ENCODE measurements at places on chromosomes 7 and 10.

- no peak for DNase-seq
Measured at GRCh38 chr10:121375172-121375571, 223.1 kb downstream of the FGFR2 start.

DNA sequence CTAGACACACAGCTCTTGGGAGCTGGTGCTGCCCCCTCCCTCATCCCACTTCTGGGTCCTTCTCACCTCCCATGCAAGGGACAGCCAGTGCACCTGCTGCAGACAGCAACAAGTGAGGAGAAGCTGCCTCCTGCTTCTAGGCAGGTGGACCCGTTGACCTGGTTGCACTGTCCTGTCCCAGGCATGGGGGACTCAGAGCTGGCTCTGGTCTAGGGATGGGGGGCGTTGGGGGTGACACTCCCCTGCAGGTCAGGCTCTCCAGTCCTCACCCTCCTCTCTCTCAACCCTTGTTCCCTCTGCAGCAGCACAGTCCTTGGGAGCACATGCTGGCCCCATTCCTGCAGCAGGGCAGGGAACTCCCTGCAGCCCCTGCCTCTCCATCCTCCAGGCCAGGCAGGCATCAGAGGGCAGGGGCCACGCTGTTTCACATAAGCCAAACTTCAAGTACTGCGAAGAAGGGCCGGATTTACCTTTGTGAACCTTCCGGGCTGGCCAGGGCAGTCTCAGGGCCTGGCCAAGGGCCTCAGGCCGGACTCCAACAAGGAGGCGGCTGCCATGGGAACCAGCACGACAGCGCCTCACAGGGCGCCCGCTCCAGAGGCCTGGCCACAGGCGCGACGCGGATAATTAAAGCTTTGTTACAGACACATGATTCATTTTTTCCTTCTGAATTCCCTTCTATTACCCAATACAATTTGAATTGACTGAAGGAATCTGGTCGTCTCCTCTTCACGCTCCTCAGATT is 48.5 kb downstream of the RASGEF1A start:
- no peak for DNase-seq

DNA sequence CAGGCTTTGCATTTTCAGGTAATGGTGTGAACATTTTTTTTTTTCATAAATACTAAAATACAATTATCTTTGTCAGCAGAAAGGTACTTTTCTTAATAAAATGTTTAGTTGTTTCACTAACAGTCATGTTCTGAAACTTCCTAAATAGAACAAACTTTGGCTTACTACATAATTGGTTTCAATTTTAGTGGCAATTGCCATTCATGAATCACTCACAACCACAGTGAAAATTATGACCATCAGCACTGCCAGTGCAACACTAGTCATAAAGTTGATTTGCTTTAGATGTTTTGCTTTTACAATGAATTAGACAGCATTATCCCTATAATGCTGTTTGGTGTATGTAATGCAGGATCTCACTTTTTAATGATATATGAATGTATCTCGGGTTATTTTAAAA is 297.6 kb upstream of the PLXDC2 start:
- DNase-seq = no peak

- DNase-seq = no peak
Measured at GRCh38 chr10:48550071-48550691, 54.7 kb downstream of the ARHGAP22 start.

- no peak for DNase-seq
Measured at GRCh38 chr10:102527546-102527945, 23.8 kb downstream of the SUFU start.

- no peak for DNase-seq
Measured at GRCh38 chr10:97058521-97058920, 127.2 kb downstream of the SLIT1 start.

GRCh38 chr10:48233559-48234005 is 40.9 kb downstream of the FRMPD2 start:
- no peak for DNase-seq

GRCh38 chr7:102425639-102426267 is 7.6 kb upstream of the ORAI2 start:
- DNase-seq = no peak

GRCh38 chr10:11209830-11210181 is 192.1 kb downstream of the CELF2 start:
- no peak for DNase-seq

DNA sequence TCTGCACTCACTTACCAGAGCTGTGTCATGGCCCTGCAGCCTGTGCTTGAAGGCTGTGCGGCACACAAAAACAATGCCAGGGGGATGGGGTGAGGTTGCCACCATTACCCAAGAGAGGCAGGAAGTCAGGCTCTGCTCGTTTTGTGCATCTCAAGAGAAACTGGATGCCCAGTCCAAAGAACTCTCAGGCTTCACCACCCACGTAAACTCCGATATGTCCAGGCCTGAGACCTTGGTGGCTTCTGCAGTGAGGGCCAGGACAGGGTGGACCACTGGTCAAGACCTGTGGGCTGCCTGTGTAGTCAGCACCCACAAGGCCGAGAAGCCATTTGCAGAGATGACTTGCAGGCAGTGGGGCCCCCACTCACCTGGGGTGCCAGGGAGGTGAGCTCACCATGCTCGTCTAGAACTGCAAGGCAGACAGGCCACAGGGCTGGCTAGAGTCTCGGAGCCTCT is 54.7 kb upstream of the EBF3 start:
- DNase-seq = no peak

- DNase-seq = no peak
Measured at GRCh38 chr10:70557876-70558275, 44.7 kb downstream of the PRF1 start.

DNA sequence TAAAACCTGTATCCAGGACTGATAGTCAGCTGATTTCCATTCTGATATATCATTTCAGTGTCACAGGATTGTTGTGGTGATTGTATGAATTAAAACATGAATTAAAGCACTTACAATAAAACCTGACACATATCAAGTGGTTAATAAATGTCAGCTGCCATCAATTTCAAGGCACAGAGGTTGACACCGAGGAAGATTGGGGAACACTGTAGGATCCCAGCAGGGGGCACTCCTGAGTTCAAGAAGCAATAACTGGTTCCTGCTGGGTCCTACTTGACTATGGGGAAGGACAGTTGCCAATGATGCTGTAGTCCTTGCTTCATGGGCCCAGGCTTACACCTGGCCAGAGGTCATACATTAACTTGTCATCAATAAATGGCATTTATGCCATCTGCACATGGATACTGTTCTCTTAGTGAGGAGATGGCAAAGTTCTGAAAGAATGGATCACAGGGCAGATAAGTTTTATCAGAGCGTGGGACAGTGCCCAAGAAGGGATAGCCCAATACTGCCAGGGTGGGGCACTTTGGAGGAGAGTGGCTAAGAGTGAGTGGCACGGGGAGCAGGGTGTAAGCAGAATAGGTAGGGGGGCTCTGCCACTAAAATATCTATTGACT is 24.1 kb downstream of the FZD1 start:
- no peak for DNase-seq

DNA sequence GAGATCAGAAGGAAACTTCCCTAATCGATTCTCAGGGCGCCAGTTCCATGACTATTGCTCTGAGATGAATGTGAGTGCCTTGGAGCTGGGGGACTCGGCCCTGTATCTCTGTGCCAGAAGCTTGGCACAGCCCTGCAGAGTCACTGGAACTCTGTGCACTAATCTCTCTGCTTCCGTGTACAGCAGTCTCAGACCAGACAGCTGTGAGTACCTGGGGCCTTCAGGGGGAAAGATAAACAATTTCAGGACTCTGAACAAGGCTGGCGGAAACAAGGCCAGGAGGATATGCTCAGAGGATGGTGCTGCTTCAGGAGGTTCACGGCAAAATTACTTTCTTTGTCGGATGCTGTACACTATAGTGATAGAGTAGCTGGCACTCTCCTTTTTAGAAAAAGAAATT is 131.7 kb upstream of the PRSS58 start:
- no peak for DNase-seq

DNA sequence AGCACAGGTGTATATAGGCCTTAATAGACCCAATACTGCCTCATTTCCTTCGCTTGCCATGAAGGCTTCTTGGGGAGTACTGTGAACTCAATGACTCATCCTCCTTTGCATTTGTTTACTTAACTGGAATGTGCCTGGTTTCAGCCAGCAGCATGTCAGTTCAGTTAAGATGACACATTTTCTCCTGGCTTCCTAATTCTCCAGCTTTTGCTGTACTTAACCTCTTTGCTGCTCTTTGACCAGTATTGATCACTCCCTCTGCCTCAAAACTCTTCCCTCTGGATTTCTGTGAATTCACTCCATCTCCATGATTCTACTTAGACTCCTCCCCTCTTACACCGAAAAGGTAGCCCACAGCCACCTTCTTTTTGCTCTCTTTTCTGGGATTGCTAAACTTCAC is 135.7 kb downstream of the MAGI2 start:
- no peak for DNase-seq
